Stimulated activated effector memory CD8-positive, alpha-beta T cell treated with anti-CD3 and anti-CD28 coated beads, Interleukin-12 subunit alpha, Interleukin-12 subunit beta, amount 100 ng/mL, for 72 hours (primary cell): ENCODE measurements at places on chromosomes 11 and 22.

DNA sequence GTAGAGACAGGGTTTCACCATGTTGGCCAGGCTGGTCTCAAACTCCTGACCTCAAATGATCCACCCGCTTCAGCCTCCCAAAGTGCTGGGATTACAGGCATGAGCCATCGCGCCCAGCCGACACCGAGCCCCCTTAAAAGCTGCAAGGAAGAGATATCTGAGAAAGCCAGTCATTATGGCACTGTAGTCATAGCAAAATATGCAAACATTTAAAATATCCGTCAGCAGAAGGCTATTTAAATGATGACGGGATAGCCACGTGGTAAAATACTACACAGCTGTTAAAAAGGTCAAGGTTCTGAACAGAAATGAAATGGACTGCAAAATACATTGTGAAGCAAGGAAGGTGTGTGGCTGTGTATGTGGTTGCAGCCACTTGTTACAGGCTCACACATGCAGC is 6.4 kb upstream of the CCDC88B start:
- no peak for DNase-seq

GRCh38 chr11:62844154-62844553 is 4.8 kb upstream of the WDR74 start:
- DNase-seq = no peak

DNA sequence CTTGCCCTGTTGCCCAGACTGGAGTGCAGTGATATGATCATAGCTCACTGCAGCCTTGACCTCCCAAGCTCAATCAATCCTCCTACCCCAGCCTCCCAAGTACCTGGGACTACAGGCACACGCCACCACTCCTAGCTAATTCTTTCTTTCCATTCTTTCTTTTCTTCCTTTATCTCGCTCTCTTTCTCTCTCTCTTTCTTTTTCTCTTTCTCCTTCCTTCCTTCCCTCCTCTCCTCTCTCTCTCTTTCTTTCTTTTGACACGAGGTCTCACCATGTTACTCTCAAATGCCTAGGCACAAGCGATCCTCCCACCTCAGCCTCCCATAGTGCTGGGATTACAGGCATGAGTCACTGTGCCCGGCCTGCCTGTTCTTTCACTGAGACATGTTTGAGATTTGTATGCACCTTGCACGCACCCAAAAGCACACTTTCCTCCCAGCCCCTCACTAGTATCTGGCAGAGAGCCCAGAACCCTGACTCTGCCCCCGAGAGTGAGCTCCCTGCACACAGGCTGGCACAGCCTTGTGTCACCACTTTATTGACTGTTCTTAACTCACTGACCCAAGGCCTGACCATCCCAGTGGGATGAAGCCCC is 56.8 kb downstream of the CD6 start:
- DNase-seq = no peak

DNA sequence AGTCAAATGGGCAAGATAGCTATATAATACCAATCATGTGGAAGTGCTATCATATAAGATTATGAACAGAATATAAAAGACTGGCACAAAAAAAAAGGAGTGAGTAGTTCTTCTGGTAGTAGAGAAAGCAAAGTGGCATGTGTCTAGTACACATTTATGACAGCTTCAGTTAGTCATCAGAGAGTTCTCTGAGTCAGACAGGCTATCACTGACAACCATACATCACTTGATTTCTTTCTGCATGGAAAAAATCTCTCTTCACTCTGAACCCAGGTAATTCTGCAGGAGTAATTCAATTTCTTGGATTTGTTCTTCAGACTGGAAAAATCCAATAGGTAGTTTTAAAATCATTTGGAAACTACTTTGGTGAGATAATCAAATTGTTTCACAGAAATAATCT is 286.8 kb upstream of the ANO3 start:
- no peak for DNase-seq

GRCh38 chr22:29827091-29827490 is 11.0 kb downstream of the ASCC2 start:
- no peak for DNase-seq

DNA sequence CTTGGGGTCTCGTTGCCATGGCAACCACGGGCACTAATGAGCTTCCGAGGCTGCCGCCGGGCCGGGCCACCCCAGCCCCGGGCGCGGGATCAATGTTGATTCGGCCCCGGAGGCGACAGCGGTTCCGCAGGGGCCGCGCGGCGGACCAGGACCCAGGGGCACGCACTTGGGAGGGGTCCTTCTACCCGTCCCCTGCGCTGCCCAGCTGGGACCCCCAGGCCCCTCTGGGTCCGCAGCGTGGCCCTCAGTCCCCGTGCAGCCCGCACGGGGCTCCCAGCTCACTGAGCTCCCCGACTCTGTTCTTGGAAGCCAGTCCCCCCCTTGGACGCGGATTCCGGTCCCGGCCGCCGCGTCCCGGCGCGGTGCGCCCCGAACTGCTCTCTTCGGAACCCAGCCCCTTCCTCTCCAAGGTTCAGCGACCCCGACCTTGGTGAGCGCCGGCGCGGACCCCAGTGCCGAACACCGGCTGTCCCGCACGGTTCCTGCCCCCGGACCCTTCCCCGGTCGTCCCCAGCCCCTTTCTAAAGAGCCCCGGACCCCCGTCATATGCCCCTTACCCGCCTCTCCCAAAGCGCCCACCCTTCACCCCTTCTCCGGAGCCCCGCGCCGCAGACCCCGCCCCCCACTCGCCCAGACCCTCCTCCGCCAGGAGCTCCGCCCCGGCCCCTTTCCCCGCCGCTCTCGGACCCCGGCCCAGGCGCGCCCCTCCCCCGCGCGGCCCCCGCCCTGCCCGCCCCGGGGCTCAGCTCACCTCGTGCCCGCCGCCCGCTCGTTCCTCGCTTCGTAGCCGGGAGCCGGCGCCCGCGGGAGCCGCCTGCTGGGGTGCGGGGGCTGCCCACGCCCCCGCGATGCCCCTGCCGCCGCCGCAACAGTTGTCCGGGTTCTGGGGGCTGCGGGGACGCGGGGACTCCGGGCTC is 18.3 kb upstream of the SHISAL1 start:
- DNase-seq = no peak

DNA sequence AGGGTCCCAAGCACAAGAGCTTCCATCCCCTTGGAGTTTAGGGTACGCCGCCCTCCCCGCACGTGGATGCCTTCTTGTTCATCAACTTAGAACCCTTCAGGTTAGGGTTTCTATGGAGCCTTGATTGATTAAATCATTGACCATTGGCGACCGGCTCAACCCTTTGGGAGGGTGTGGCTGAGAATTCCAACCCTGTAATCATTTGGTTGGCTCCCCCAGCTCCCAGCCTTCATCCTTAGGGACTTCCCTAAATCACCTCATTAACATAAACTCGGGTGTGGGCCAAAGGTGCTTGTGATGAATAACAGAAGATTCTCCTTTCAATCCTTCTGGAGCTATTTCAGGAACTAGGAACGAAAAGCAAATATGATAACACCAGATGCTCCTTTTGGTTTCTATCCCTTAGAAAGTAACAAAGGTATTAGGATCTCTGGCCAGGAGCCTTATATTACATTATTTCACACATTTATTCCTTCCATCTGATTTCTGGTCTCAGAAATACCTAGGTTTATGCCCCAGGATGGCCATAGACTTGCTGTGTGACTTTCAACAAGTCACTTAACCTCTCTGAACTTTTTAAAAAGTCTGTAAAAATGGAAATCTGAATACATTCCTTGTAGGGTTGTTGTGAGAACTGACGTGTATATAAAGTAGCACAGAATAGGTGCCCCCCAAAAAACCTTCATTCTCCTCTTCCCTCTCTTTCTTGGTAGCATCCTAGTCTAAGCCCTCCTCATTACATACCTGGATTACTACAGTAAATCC is 26.8 kb downstream of the MCHR1 start:
- DNase-seq = no peak

DNA sequence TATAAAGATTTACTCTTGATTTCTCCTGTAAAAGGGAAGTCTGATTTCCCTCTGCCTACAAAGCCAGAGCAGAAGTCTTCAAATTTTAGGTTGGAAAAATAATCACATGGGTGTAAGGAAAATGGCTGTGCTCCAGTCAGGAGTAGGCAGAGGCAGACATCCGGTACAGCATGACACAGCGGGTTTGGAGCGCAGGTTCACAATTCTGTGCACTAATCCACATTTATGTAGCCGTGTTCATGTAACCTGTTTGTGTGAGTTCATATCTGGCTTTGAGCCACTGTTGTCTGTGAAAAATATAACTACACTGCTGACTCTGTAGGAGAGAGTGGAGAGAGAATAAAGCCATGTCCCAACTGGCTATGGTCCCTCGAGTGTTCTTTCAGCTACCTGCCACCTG is 248.0 kb downstream of the CASP12 start:
- no peak for DNase-seq

- no peak for DNase-seq
Measured at GRCh38 chr11:46553814-46554212, 40.0 kb downstream of the AMBRA1 start.

- no peak for DNase-seq
Measured at GRCh38 chr11:134583397-134583990, 171.5 kb upstream of the B3GAT1 start.
